Left renal cortex interstitium (tissue), 4 donors: ENCODE measurements at places on chromosomes 2 and 18.
A peak's percentile ranks its signal among the peaks of the same experiment; 100 is the strongest.

DNA sequence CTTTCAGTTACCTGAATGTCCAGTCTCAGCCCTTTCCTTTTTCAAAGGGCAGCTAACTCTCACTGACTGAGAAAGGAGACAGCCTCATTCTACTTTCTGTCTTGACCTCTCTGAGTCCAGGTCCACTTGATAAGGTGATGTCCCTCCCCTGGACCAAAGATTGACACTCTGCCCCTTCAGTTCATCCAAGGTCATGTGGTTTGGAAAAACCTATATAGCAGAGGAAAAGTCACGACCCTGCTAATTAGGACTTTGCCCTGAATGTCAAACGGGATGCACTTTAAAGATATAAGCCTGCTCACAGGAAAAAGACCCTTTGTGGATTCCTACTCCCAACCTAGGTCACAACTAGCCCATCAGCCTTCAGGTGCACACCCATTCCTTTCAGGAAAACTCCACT is 208.3 kb downstream of the AGPS start:
- no peak for DNase-seq

- no peak for DNase-seq
Observed at GRCh38 chr18:49177812-49178211, 227.0 kb upstream of the SMAD7 start.

GRCh38 chr2:197894751-197895274 is 90.4 kb downstream of the PLCL1 start:
- DNase-seq, result no peak

- DNase-seq, result no peak
Observed at GRCh38 chr18:58443671-58444070, 185.2 kb downstream of the ALPK2 start.

- no peak for DNase-seq
Observed at GRCh38 chr2:20796374-20796791, 26.5 kb downstream of the LDAH start.

GRCh38 chr2:188884517-188884916 is 89.7 kb upstream of the COL3A1 start:
- DNase-seq, result no peak

GRCh38 chr18:272650-273049 is 4.8 kb upstream of the THOC1 start:
- no peak for DNase-seq

DNA sequence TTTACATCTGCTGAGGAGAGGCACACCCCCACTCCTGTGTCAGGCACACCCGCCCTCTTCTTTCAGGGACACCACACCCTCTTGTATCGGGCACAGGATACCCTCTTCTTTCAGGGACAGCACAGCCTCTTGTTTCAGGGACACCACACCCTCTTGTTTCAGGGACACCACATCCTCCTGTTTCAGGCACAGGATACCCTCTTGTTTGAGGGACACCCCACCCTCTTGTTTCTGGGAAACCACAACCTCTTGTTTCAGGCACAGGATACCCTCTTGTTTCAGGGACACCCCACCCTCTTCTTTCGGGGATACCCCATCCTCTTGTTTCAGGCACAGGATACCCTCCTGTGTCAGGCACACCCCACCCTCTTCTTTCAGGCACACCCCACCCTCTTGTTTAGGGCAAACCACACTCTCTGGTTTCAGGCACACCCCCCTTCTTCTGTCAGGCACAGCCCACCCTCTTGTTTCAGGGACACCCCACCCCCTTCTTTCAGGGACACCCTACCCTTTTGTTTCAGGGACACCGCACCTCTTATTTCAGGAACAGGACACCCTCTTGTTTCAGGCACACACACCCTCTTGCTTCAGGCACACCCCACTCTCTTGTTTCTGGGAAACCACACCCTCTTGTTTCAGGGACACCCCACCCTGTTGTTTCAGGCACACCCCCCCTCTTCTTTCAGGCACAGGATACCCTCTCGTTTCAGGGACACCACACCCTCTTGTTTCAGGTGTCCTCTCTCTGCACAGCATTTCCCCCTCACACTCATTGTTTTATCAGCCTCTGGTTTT is 96.2 kb downstream of the TPO start:
- no peak for DNase-seq

GRCh38 chr2:226079671-226080181 is 680.2 kb downstream of the NYAP2 start:
- DNase-seq, result no peak

- DNase-seq, result no peak
Observed at GRCh38 chr2:138293549-138293948, 208.0 kb upstream of the SPOPL start.

DNA sequence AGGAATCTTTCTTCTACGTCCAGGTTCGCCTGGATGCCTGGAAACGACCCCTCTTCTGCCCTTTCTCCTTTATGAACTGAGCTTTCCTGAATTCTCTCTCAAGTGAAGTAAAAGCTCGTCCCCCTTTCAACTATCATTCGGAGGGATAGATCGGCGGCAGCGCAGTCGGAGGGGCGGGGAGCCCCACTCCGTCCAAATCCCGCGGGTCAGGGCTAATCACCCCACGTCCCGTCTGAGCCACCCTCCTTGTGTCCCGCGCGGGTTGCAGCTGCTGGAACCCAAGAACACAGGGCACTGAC is 367 bp downstream of the FBXO48 start:
- DNase-seq, result no peak

DNA sequence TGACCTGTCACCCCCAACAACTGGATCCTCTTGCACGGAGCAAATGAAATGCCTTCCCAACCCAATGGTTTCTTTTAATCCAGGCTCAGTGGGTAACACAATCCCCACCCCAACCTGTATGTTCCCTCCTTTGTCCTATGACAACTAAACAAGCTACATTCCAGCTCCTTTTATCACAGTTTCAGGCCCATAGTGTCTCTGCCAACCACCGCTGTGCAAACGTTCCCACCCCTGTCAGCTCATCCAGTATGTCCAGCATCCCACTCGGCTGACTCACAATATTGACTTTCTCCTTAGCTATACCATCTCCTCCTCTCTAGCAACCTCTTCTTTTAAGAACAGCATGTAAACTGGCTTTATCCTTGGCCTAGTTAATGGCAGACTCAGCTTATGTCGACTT is 117.9 kb upstream of the PPP1CB start:
- no peak for DNase-seq

- no peak for DNase-seq
Observed at GRCh38 chr2:70081221-70081620, 6.1 kb upstream of the PCBP1 start.

GRCh38 chr18:26438980-26439379 is 109.4 kb downstream of the KCTD1 start:
- DNase-seq, result no peak

DNA sequence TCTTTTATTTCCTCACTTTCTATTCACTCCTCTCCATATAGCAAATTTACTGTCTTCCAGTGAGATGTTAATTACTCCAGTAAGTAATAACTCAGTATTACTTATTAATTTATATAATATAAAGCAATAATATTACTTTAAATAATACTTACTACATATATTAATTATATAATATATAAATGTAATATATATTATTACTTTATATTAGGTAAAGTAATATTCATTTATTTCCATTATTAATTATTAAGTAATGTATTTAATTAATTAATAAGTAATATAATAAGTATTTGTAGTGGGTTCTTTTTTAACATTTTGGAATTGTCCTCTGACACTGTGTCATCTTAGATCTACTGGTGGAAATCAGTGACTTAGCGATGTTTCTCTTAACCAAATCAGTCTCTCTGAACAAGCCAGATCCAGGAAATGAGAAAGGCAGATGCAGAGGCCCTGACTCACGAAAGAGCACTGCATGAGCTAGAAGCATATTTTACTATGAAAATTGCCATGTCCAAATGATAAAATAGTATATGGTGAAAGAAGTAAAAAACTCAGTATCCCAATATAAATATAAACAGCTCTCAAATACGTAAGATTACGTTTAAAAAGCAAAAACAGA is 115.9 kb downstream of the DSEL start:
- no peak for DNase-seq

DNA sequence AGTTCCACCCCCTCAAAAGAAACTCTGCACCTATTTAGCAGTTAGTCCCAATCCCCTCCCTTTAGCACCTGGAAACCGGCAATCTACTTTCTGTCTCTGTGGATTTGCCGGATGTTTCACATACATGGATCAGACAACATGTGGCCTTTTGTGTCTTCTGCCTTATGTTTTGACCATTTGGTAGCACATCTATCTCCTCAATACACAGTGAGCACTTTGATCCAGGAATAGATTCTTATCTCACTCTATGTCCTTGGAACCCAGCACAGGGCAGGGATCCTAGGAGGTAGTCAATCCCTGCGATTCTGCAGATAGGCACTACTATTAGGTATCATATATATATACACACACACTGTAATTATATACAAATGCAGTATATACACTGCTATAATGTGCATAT is 3.8 kb upstream of the OTOF start:
- DNase-seq, result no peak

DNA sequence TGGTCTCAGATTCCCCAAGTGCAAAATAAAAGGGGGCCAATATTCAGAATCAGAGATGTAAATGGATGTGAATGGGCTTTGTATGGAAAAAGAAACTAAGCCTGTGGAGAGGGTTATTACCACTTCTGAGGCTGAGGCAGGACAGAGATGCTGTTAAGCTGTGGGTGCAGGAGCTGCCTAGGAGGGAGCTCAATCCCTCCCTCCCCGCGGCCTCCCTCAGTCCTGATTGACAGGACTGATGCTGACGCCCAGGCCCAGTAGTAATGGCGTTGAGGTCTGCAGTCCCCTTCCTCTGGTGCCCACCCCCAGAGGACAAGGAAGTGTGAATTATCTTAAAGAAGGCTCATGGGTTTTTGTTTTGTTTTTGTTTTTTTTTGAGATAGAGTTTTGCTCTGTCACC is 40.4 kb downstream of the PSD4 start:
- no peak for DNase-seq

GRCh38 chr2:32136097-32136496 is 29.6 kb upstream of the SLC30A6 start:
- DNase-seq, result no peak

GRCh38 chr2:66803726-66804125 is 368.8 kb downstream of the MEIS1 start:
- DNase-seq, result peak; percentile 73

GRCh38 chr2:220191737-220192136 is 564.3 kb downstream of the SLC4A3 start:
- DNase-seq, result no peak

GRCh38 chr18:28407681-28408080 is 230.8 kb upstream of the CDH2 start:
- DNase-seq, result no peak

- no peak for DNase-seq
Observed at GRCh38 chr18:73962256-73962655, 185.4 kb downstream of the FBXO15 start.

DNA sequence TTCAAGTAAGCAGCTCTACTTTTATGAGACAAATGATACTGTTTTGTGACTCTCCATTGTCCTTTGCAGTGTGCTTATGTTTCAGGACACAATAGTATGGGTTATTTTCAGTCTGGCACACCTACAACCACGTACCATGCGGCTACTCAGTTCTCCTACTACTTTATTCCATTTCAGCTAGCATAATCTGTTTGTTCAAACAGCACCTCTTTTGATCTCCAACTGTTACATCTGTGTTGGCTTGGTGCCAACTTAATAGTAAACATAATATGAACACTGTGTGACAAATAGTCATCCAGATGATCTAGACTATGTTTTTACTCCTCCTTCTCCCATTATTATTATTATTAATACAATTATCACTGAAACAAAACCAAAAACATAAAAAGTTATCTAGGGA is 40.5 kb downstream of the MYO3B start:
- no peak for DNase-seq

GRCh38 chr2:238425979-238426567 is 654 bp upstream of the ASB1 start:
- no peak for DNase-seq

DNA sequence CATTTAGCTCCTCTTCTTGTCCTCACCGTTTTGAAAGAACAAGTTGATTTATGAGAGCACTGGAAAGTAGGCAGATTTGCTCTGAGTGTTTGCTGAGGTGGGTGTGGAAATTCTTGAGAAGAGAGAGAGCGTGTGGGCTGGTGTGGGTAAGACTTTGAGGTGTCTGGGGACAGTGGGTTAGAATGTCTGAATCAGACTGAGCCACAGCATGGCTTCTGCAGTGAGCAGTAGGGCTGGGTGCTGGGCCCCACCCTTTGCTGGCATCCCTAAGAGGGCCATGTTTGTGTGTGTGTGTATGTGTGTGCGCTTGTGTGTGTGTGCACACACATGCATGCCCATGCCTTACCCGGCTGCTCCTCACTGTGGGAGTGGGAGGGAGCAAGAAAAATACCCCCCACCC is 63.7 kb downstream of the COPS8 start:
- no peak for DNase-seq

DNA sequence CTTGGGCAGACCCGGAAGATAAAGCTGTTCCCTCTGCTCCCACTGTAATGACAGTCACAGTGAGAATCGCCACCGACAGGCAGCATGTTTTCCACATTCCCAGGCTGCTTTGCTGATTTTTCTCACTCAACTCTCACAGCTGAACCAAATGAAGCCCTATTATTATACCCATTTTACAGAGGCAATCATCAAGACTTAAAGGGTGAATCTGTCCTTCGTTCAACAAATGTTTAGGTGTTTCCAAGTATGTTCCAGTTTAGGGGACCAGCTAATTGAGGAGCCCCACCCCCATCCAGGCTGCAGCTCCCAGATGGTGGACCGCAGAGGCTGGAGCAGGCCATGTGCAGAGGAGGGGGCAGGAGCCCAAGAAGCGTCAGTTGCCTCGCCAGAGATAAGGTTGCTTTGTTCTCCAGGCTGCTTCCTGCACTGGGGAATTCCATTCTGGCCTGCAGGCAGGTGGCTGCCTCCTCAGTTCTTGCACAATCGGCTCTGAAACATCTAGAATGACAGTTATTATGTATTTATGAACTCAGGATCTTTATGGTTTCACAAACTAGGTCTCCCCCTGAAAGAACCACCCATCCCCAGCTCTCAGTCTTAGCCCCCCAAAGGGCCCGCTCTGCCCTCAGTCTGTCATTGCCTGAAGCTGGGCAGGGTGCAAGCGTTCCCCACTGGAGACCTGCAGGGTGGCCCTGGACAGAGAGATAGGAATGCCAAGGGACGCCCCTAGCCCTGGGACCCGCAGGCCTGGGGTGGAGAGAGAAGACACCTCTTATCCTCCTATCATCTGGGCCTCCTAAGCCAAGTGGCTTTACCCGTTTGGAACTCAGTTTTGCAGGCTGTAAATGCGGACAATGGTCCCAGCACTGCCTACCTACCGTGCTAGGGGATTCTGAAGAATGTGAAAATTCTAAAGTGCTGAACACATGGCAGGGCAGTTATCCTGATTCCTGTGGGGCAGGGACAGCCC is 49.1 kb upstream of the MYCN start:
- DNase-seq, result no peak

DNA sequence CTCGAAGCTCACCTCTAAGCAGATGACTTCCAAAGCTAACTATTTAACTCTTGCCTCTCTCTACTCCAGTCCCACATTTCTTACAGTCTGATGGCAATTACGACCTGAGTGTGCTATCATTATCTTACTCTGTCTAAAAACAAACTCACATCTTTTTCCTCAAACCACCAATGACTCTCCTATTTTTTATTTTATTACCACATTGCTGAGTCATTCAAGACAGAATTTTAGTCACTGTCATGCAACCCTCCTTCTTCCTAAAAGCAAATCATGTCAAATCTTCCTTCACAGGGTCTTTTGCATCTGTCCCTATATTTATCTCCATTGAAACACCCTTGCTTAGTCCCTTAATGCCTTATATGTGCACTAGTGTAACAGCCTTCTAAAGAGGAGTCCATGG is 34.6 kb upstream of the C2orf15 start:
- DNase-seq, result no peak

GRCh38 chr18:76970770-76971559 is 148.6 kb downstream of the ZNF236 start:
- no peak for DNase-seq
